ENCODE measurements at places on chromosomes 5 and 9.

- no peak for DNase-seq
Observed at GRCh38 chr5:143343042-143343441, 60.4 kb downstream of the NR3C1 start.

DNA sequence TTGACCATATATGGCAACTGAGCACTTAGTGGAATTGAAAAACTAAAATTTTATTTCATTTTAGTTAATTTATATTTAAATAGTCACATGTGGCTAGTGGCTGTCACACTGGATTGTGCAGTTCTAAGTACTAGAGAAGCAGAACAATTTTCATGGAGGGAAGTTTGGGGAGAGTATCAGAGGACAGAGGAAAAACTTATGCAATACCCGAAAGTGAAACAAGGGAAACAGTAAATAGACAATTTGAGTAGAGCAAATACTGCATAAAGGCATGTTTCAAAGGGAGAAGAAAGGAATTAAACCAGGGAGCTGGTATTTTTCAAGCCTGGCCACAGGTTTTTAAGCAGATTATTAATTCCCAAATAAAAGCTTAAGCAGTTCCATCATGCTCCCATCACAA is 590.5 kb upstream of the RORB start:
- DNase-seq: no peak

GRCh38 chr9:37836386-37836785 is 35.8 kb downstream of the DCAF10 start:
- DNase-seq: no peak

GRCh38 chr9:6576987-6577386 is 68.5 kb downstream of the GLDC start:
- no peak for DNase-seq

DNA sequence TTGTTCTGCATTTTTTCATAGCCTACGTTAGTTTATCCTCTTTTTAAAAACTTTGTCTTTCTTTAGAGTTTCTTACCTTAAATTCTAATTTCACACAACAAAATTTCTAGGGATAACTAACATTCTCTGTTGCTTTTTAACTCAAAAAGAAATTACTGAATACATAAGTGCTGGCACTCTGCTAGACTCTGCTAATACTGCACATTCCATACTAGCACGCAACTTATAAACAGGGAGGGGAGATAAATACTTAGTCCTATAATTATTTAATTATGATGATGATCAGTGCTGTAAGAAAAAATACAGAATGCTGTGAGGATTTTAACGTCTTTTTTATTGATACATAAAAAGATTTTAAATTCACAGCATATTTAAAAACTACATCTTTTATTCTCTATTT is 25.1 kb downstream of the RNF145 start:
- no peak for DNase-seq

- no peak for DNase-seq
Observed at GRCh38 chr9:74245866-74246497, 251.2 kb upstream of the RORB start.

Measured in uterus (tissue), 4 donors.